ENCODE measurements at places on chromosomes 12 and 14.

DNA sequence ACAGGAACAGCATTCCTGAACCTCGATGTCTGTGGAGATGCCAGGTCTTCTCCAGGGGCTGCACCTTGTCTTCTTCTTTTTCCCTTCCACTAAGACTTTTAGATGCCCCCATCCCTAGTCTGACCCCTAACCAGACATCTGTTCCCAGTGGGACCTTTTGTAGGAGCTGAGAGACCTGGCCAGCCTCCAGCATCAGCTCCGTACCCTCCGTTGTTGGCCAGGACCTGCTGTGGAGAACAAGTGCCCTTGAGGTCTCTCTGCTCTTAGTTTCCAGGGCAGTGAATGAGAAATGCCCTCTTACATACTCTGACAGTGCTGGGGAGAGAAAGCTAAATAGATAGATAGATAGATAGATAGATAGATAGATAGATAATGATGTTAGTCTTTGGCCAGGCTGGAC, 16.8 kb upstream of the SDR39U1 start:
- no peak for DNase-seq

DNA sequence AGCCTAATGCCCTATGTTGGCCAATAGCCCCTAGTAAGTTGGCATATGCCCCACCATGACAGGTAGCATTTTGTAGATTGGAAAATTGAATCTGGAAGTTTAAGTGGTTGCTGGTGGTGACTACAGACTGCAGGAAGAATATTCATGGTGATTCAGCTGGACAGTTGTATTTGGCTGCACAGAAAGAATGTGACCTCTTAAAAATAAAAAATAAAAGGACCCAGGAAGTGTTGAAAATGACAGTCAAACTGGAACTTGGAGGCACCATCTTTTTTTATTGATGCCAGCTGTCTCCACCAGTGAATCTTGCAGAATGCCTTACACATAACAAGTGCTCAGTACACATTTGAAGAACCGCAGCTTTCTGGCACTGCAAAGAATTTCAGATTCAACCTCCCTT, 73.9 kb downstream of the PRMT8 start:
- no peak for DNase-seq

DNA sequence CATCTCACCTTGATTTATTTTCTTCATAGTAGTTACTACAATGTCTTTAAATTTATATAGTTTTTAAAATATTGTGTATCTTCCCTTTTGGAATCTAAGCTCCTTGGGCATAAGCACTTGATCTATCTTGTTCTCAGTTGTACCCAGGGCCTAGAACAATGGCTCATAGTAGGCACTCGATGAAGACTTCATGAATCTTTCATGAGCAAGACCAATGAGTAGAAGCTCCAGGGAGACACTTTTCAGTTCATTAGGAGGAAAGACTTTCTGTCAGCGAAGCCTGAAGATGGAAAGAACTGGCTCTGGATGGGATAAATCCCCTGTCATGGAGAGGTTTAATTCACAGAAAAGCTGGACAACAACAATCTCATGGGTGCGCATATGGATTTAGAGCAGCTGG, 140.2 kb upstream of the CRY1 start:
- no peak for DNase-seq

DNA sequence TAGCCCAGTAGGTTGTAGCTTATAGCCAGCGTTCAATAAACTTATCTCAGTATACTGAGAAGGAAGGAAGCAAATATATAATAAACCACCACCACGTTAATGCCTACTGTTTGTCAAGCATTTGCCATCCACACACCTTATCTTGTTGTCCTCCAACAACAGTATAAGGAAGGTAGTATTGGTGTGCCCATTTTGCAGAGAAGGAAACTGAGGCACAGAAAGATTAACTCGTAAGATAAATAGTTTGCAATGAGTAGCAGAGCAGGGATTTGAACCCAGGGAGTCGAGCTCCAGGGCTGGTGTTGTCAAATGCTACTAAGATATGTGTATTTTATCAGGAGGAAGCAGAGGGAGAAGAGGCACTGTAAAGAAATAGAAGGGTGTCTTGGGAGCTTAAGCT, 27.8 kb upstream of the FOS start:
- DNase-seq, result no peak

DNA sequence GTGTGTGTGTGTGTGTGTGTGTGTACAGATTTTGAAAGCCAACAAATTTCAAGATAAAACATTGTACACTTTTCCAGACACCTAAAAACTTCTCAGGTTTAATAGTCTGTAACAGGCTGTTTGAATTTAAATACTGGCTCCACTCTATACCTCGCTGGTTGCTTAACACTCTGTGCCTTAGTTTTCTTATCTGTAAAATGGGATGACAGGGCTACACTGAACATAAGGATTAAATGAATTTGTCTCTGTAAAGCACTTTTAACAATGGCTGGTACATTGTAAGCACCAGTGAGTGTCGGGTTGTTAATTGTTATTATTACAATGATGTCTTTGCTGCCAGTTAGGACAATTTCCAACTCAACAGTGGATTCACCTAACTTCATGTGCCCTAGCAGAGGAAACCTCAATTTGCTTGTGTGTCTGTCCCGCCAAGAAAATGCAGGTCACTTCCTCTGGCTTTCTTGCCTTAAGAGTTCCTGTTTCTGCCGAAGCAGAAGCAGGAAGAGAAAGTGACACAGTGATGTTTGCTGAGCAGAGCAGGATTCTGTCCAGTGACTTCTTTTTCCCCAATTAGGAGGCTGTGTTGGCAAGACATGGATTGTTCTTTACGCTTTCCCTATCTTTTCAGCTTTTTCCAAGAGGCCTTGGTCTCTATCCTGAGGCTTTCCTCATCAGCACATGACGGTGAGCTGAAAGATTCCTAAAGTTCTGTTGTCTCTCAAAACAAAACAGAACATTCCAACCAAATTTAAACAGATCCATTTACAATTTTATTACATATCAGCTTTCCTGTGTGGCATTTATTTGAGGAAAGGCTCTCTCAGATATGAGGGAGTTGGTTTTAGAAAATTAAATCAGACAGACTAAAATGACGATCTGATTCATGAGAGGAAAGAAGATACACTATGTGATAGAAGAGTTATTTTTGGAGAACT, 154.1 kb upstream of the ATP2B1 start:
- peak; percentile 13 for DNase-seq

DNA sequence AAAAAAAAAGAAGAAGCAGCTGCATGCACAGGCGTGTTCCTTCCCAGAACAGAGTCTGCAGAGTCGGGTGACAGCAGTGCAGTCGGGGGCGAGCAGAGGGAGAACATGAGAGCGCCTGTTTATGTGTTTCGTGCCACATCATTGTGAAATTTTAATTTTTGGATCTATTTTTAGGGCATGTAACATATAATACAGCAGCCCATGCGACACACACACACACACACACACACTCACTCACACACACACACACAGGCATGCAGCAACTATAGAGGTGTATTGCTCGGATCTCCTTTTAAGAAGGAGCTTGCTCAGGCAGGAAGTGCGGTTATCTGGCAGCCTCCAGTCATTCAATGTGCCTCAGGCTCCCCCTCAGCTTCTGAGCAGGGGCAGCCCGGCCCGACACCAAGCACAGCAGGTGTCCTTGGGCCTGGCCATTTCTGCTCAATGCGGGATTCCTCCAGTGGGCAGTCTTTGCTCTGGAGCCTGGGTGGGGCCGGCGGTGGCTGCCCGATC, 71.8 kb downstream of the ZNF664 start:
- DNase-seq, result no peak

- DNase-seq, result no peak
Measured at GRCh38 chr12:132049876-132050275, 94.2 kb downstream of the DDX51 start.

- DNase-seq, result no peak
Measured at GRCh38 chr12:68790081-68790951, 17.7 kb upstream of the MDM2 start.

- DNase-seq, result no peak
Measured at GRCh38 chr12:8466241-8466640, 10.5 kb downstream of the CLEC6A start.

GRCh38 chr12:114238808-114239207, 167.1 kb downstream of the TBX5 start:
- DNase-seq, result no peak

GRCh38 chr14:59123531-59123930, 64.9 kb upstream of the DAAM1 start:
- DNase-seq, result no peak

- DNase-seq, result no peak
Measured at GRCh38 chr12:32489070-32489469, 89.7 kb downstream of the FGD4 start.

DNA sequence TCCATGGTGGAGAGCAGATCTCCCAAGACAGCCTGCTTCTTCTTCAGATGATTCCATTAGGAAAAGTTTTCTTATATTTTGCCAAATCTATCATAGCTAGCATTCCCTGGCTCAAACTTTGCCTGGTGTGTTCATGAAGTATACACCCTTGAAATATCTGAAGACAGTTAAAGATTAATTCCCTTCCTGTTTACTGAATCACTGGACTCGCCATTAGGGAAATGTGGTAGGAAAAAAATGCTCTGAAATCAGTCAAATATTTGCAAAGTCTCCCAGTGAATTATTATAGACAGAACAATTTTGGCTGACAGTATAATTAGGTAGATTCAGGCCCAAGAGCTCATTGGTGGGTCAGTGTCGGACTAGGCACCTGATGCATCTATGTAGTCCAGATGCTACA, 86.5 kb downstream of the PDZRN4 start:
- no peak for DNase-seq

DNA sequence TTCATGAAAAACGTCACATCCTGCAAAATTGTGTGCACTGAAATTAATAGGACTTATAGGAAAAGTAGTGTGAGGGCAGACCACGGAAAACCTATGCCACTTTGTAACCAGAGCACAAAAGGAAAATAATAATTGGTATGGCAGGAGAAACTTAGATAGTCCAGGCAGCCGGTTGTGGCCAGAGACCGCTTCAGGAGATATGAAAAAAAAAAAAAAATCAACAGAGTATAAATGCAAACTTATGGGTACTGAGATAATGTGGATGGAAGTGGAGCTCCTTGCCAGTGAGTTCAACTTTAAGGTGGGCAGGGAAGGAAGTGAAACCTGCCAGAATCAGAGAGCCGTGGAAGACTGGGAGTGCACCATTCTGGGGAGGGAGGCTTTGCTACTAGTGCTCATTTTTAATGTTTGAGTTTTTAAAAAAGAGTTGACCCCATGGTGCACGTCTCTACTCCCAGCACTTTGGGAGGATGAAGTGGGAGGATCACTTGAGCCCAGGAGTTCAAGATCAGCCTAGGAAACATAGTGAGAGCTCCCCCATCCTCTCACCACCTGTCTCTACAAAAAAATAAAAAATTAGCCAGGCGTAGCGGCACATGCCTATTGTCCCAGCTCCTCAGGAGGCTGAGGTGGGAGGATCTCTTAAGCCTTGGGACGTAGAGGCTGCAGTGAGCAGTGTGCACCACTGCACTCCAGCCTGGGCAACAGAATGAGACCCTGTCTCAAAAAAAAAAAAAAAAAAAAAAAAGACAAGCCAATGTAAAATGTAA, 34.3 kb upstream of the METAP2 start:
- DNase-seq, result no peak

GRCh38 chr14:76133103-76133502, 18.6 kb upstream of the GPATCH2L start:
- DNase-seq, result no peak

DNA sequence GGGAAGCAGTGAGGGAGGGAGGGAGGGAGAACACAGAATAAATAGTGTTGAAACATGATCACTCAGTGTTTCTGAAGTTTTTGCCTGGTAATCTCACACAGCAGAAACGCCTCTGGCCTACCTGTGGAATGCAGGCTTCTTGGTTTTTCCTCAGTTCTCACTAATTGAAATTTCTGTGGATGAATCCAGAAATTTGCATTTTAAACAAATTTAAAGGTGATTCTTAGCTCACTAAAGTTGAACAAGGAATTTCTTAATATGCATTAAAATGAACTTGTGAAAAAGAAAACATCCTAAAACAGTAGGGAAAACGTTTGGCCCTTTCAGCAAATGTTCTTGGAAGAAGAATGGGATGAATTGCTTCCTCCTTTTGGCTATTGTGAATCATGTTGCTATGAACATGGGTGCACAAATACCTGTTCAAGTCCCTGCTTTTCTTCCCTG, 1.4 kb downstream of the RNASE9 start:
- DNase-seq, result no peak

- DNase-seq, result no peak
Measured at GRCh38 chr12:91914701-91915100, 230.9 kb downstream of the BTG1 start.

GRCh38 chr14:100372357-100373048, 49.4 kb downstream of the SLC25A47 start:
- DNase-seq, result no peak
